ENCODE measurements at places on chromosomes 7 and 10.

DNA sequence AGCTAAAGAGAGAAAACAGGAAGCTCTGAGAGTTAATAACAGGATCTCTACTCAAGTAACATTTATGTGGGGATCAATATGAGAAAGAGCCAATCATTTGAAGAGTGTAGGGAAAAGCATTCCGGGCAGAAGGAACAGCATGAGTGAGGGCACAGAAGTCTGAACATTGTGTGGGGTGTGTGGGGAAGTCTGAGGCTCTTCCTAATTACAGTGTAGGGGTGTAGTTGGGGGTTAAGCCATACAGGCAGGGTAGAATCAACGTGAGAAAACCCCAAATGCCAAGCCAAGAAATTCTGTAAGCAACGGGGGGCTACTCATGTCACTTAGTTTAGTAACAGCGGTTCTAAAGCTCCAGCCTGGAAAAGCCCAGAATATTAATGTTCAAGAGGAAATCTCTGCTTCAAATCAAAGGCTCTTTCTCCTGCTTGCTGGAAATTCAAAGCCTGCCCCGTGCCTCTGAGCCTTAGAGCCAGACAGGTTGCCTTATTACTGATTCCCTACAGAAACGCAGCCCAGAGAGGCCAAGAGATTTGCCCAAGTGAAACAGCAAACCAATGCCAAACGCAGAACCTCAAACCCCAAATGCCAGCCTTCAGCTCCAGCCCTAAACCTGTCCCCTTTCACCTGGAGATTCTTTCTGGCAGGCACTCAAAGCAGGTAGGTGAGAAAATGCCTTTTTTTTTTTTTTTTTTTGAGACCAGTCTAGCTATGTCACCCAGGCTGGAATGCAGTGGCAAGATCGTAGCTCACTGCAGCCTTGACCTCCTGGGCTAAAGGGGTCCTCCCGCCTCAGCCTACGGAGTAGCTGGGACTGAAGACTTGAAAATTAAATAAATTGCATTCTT lies 36.1 kb downstream of the DNAJB12 start:
- no peak for DNase-seq

DNA sequence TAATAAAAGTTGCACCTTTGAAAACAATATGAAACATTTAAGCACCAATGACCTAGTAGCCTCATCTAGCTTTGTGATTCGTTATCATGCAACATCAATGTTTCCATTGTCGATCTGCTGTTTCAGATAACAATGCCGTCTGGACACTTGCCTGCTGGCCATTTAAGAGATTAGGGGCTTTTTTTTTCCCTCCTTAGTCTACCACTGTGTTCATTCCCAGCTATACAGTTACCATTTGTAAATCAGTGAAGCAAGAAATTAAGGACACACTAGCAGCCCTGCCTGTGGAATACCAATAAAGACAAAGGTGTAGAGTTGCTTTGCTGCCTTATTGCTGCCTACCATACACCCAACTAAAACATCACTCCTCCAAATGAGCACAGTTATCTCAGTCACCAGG lies 37.6 kb upstream of the MYO3A start:
- DNase-seq, result no peak

DNA sequence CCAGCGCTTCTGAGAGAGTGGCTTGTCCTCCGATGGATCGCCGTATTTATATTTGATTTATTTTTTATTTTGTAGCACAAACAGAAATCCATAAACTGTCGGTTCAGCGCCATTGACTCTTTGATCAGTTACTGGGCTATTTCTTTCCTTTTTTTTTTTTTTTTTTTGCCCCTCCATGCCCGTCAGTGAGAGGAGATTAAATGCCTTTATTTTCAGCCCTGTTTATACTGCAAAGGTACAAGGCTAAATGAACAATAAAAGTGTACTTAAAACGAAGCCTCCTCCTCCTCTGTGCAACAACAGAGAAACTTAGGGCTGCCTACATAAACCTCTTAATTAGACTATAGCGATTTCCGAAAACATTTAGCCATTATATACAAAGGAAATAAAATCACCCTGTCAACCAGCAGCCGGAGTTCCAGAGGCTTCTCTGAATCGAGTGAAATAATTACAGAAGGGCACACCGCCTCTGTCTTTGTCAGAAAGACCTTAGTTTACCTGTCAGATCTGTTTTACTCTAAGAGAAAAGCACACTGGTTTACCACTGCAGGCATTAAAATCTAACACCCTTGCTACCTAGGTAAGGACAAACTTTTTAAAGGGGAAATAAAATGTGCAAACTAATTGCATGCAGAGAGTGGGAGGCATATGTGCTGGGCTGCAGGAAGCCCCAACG lies 3.5 kb downstream of the EBF3 start:
- no peak for DNase-seq

- DNase-seq, result no peak
Observed at GRCh38 chr7:140945940-140946339, 21.2 kb upstream of the BRAF start.

DNA sequence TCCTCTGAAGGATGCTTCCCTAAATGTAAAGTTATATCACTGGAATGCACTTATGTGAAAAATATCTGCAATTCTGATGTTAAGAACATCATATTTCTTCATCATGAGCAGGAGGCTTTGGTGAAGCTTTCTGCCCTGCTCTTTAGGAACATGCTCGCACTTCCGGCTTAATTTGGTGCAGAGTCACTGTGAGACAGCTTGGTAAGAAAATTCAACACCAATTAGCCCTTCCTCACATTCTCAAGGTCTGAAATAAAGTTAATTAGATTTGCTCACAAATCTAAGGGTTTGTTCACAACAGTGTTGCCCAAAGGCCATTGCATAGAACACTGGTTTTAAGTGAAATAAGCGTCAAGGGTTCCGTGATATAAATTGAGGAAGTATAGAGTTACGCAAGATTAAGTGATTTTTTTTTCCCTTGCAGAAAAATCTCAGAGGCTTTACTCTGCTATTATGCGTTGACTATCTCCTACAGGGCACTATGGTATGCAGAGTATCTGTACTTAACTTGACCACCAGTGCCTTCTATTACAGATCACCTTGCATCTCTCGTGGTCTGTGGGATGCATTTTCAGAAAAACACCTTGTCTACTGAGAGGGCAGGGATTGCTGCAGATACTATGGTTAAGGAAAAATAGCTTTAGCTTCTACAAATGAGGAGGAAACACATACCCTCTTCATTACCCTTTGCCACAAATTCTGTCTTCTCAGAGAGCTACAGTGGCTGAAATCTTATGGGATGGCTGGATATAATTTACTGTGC lies 953.9 kb downstream of the TYW1 start:
- DNase-seq, result no peak

DNA sequence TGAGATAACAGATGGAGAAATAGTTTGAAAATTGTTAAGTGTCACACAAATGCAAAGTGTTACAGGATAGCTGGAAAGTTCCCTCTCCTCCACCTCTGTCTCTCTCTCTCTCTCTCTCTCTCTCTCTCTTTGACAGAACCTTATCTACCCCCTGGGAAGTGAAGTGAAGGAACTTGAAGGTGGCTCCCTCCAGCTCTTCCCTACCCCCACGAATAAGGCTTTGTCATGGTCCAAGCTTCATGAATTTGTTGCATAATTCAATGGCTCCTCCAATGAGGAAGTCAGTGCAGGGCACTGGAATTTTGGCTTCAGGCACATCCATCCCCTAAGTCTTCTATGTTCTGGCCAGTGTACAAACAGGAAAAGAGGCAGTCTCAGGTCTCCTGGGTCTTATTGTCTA lies 66.4 kb downstream of the CDHR3 start:
- DNase-seq, result no peak

- DNase-seq, result no peak
Observed at GRCh38 chr10:59876695-59877094, 29.7 kb downstream of the CCDC6 start.

GRCh38 chr10:126459032-126459831 lies 71.0 kb upstream of the ADAM12 start:
- DNase-seq, result no peak

DNA sequence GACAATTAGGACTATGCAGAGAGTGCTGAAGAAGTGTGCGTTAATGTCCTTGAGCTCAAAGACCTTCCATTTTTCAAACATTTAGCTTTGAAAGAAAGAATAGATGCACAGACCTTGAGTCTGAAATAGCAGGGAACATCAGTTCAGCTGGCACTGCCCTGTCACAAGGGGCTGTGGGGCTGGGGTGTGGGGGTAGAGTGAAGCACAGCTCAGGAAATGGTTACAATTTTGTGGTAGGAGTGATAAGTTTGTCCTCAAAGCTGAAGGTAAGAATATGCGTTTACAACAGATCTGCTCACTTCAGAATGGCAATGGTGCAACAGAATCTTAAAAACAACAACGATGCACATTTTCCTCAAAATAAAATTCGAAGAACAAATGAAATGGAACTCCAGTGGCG lies 33.6 kb downstream of the SMKR1 start:
- DNase-seq, result no peak

GRCh38 chr7:70553364-70553763 lies 578.6 kb upstream of the GALNT17 start:
- DNase-seq, result no peak

- DNase-seq, result no peak
Observed at GRCh38 chr10:96310321-96310669, 6.1 kb downstream of the DNTT start.

GRCh38 chr10:17665747-17666146 lies 21.8 kb downstream of the STAM start:
- DNase-seq, result no peak

DNA sequence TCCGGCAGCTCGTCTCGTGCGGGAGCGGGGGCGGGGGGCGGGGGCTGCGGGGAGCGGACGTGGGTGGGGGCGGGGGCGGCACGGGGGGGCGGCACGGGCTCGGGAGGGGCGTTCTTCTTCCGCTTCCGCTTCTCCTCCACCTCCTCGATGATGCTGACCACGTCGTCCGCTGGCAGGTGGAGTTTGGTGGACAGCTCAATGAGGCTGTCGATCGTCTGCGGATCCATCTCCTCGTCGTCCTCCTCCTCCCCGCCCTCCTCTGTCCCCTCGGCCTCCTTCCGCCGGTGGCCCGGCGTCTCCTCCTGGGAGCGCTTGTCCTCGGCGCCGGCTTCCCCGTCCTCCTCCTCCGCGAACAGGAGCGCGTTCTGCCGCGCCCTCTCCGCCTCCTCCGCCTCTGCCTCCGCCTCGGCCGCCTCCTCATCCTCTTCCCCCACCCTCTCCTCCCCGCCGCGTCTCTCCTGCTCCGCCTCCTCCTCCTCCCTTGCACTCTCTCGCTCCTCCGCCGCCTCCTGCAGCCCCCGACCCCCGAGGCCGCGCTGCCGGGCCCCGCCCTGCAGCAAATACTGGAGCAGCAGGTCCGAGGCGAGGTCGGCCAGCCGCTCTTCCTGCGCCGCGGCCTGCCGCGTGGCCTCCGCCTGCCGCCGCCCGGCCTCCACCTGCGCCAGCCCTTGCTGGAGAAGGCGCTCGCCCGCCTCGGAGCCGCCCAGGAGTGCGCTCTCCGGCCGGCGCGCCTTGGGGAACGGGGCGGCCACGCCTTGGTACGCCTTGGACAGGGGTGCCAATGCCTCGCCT lies 1.9 kb downstream of the VGF start:
- no peak for DNase-seq

DNA sequence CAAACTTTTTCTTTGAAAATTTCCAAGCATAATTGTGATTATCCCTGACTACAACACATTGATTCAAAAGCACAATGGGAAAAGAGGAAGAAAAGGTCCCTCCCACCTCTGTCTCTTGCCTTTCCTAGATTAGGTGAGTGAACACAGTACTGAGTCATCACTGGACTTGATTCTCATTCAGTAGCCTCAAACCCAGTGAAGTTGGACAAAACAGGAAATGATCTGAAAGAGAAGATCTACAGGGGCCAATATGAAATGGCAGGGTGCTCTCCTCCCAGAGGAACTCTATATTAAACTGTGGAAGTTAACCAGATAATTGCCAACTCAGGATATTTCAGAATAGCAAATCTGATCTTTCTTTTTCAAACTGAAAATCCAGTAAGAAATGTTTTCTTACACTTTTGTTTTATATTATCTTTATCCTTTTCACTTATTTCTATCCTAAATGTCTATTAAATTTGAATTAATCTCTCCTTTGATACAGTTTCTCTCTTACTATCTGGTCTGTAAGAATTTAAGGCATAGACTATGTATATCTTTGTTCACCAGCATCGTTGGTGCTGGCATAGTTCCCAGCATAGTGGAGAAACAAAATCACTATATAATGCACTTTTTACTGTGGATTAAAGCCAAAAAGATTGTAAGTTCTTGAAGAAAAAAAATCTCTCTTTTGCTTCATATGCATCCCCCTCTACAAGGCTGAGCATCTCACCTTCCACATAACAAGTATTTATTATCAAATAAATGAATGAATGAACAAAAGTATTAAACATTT lies 41.4 kb upstream of the IKZF1 start:
- DNase-seq, result no peak

- peak; percentile 31 for DNase-seq
Observed at GRCh38 chr7:74289659-74290552, 699 bp downstream of the CLIP2 start.

- no peak for DNase-seq
Observed at GRCh38 chr10:88179831-88180230, 316.4 kb downstream of the PTEN start.

- DNase-seq, result no peak
Observed at GRCh38 chr10:43355749-43356371, 15.6 kb upstream of the FXYD4 start.

DNA sequence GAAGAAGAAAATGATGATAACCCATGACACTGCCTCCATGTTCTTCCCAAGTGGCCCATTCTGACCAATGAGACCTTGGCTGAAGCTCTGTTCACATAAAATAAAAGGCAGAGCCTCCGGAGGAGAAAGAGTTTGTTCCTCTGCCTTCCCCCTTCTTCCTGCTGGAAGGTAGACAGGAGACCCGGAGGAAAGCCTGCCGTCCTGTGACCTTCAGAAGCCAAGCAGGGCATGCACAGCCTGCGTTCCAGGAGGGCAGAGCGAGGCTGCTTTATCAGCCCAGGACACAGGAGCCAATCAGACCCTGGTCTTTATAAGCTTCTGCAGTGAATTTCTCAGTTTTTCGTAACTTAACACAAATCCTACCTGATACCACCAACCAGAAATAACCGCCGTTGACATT lies 8.6 kb upstream of the GRID1 start:
- no peak for DNase-seq

- DNase-seq, result peak; percentile 1
Observed at GRCh38 chr10:46546591-46547540, 9.6 kb downstream of the GPRIN2 start.

- no peak for DNase-seq
Observed at GRCh38 chr7:28592861-28593260, 180.5 kb downstream of the CREB5 start.

GRCh38 chr10:3729397-3729976 lies 55.5 kb downstream of the KLF6 start:
- DNase-seq, result no peak

DNA sequence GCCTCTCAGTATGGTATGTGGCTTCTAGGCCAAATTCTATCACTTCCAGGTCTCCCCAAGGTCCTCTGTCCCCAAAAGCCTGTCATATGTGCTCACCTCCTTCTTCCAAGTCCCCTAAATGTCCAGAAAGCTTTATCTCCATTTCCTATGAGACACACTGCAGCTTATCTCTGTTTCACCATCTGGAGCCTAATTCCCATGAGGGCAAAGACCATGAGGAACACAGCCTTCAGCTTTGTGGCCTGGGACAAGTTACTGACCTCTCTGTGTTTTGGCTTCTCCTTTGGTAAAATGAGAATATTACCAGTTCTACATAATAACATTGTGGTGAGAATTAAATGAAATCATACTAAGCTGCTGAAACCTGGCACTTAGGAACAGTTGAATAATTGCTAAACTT lies 19.2 kb downstream of the ST8SIA6 start:
- no peak for DNase-seq
